ENCODE measurements at places on chromosomes 1 and 21.

GRCh38 chr1:155873860-155874259 lies 14.5 kb downstream of the SYT11 start:
- no peak for DNase-seq

DNA sequence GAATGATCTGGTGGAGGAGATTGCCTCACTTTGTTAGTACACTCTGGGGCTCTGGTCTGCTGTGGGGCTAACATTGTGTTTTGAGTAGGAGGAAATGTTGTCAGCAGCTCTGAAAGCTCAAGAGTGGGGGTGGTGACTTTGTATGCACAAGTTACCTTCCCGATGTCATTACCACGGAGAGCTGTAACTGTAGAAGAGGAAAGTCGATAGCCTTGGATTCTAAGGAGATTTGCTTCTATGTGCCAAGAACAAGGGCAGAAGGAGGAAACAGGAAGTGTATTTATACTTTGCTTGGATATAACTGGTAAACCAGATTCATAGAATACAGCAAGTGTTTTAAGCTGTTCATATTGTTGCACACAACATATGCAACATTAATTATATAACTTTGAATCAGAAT lies 196.1 kb downstream of the AMY1C start:
- no peak for DNase-seq

GRCh38 chr1:196546272-196547111 lies 61.7 kb downstream of the KCNT2 start:
- DNase-seq, result no peak

DNA sequence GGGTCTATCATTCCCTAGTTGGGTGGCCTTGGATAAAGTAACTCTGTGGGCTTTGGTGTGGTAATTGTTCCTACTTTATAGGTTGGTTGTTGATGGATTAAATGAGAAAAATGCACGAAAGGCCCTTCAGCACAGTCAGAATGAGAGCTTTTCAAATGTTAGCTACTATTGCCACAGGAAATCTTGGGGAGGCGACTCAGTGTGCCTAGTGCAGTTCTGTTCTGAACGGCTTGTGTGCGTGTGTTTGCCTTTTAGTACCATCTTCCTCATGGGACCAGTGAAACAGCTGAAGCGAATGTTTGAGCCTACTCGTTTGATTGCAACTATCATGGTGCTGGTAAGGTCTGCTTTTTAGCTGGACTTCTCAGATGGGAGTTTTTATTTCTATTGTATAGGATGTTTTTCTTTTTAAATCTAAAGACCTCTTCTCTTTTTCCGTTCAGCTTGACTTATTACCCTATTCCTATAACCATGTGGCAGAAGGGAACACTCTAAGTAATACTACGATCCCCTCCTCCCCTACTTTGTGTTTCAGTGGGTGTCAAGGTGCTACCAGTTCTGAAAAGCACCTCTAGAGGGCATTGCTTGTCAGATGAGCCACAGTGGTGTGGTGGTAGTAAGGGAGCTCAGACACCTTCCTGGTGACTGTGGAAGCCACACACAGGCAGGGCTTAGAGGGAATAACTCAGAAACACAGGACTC lies 9.2 kb downstream of the SFT2D2 start:
- no peak for DNase-seq

DNA sequence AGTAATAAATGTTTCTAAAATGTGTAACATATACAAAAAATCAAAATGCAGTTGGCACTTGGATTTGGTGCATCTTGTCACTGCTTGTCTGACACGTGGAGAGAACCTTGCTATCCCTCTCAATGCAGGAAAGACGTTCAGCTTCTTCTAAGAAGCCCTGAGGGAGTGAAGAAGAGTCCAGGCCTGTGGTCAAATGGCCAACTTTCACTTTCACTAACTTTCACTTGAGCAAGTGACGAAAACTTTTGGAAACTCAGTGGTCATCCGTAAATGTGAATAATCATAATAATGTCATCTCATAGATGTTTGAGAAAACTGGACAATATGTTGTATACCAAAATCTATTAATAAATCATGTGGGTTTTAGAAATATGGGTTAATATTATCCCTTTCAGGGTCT lies 61.9 kb downstream of the ERG start:
- DNase-seq, result no peak

GRCh38 chr1:19313636-19313959 lies 1.5 kb downstream of the SLC66A1 start:
- DNase-seq, result no peak

GRCh38 chr1:234755449-234755863 lies 145.5 kb upstream of the IRF2BP2 start:
- DNase-seq, result no peak

- DNase-seq, result no peak
These were observed 81.8 kb upstream of the C21orf91 start for GRCh38 chr21:17900990-17901385.

GRCh38 chr1:146049436-146049835 lies 27.9 kb upstream of the HJV start:
- no peak for DNase-seq

DNA sequence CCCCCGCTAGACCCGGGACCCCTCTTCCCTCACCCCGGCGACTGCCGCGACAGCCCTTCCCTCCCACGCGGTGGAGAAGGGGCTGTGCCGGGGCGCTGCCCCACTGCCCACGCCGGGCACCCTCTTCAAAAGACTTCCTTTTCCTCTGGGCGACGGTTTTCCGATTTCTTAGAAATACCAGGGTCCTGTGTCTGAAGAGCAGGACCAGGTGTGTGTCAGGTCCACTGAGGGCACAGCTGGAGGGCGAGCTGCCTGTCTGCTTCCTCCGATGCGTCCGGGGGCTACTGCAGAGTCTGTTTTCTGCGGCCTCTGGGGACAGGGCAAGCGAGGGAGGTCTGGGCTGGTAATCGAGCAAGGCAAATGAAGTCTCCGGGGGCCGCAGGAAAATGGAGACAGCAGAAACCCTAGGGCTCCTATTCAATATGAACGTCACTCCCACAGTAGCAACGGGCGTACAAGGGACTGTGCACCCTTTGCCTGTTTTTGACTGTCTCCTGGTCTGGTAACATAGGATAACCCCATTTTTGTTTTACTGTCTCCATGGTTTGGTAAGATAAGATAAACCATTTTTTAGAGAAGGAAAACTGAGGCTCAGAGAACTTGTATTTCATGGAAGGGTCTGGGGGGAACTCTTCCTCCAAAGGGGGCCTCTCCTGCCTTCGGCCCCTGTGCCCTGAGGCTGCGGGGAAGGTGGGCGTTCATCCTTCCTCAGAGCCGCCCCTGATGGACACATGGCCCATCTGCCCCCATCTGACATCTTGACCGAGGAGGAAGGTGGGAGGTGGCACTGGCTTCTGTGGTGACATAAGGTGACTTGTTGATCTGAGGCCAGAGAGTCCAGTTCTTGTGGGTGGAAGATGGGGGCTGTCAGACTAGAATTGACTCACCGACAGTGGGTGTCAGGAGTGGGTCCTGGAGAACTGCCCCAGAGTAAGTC lies 970 bp downstream of the TNFRSF1B start:
- no peak for DNase-seq

DNA sequence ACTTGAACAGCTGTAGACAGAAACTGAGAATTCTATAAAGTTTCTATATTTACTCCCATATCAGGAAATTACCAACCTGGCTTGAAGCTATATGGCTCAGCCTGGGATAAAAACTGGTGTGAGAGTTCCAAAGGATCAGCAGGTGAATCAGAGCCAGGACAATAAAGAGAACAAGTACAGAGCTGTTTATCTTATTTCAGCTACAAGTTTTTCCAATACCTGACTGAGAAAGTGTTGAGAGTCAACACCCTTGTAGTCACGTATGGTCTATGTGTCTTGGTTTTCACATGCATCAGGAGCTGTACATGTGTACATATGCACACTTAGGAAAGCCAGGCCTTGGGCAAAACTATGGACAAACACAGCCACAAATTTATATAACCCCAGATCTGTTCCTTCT lies 40.7 kb upstream of the CXADR start:
- no peak for DNase-seq

DNA sequence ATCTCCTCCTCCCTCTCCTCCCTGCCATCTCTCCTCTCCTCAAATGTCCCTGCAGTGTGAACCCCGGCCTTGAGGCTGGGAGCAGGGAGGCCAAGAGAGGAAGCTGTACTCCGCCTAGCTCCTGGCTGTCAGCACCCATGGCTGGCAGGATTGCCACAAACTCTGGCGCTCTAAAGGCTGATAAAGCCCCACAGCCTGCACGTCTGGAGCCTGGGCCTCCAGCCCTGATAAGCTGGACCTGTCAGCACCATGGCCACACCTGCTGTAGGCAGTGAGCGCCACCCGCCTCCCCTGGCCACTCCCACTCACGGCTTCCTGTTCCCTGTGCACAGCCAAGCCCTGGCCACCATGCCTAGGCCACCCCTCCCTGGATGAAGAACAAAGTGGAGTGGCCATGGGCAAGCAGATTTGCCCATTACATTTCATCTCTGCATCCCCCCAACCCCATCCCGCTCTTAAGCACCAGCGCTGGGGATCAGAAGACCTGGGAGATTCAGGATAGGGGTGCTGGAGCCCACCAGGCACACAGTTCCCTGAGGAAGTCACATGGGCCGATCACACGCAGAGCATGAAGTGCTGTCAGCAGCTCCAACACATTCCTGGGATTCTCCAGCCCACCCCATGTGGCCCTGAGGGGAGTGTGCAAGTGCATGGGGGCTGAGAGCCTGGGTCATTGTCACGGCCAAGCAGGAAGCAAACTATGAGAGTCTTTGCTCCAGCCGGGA lies 24.2 kb upstream of the NPPB start:
- no peak for DNase-seq

GRCh38 chr1:89201106-89201794 lies 2.5 kb upstream of the GBP4 start:
- DNase-seq, result no peak

DNA sequence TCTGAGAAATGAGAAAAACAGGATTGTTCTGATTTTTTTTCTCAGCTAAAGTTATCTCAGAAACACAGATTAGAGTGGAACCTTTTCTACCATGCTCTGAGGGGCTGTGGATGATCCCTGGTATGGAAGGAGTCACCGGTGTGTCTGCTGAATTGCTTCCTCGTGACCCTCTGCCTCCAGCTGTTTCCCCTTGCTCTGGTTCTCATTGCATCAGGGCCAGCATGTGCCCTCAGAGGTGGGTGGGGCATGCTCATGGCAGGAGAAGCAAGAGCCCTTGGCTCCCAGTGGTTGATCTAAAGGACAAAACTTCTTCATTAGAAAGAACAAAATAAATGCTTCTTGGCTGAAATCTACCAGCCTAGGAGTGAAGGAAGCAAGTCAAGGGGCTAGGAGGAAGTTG lies 183.2 kb upstream of the HMCN1 start:
- DNase-seq, result no peak

DNA sequence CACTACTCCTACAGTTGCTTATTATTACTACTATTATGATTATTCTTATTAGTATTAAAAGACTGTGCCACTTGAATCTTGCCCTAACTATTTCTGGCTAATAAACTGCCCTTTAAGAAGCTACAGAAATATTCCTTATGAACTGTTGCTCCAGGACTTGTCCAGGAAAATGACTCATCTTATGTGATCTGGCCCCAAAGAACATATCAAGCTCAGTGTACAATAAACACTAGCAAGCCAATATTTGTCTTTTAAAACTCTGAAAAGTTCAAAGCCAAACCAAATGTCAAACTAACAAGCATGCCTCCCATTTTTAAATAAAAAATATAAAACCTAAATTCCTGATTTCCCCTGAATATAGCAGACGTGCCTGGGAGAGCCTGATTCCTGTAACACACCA lies 88.7 kb upstream of the SIM2 start:
- DNase-seq, result no peak

DNA sequence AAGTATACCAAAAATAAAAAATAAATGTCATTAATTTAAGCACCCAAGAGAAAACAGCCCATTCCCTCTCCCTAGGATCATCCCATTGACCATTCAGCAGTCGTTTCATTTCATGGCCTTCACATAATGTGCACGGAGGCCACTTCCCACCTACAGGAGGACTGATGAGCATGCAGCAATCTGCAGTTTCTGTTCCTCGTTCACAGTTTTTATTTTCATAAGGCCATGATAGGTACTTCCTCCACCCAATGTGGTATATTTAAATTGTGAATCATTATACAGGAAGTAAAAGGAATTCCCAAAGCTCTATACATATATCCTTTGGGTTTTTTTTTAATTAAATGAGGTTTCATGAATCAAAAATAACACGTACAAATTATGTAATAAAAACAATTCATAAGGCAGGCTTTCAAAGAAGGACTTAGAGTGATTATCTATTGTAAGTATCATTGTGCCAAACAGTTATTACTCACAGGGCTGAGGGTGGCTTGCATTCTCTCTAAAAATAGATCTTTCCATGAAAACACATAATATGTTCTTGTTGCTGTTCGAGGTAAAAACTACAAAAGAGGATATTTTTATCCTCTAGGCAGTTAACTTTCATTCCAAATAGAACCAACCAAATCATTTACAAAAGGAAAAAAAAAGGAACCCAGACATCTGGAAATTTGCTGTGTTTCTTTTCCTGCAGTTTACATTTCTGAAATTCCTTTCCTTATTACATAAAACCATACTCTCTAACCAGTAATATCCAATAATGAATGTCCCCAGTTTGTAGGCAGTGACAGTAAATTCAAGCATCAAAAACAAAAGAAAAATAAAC lies 27.5 kb upstream of the SLC44A3 start:
- DNase-seq, result no peak

- no peak for DNase-seq
These were observed 1.7 kb downstream of the RLF start for GRCh38 chr1:40162753-40163441.

- no peak for DNase-seq
These were observed 1806.8 kb downstream of the BRINP3 start for GRCh38 chr1:188670837-188671236.

DNA sequence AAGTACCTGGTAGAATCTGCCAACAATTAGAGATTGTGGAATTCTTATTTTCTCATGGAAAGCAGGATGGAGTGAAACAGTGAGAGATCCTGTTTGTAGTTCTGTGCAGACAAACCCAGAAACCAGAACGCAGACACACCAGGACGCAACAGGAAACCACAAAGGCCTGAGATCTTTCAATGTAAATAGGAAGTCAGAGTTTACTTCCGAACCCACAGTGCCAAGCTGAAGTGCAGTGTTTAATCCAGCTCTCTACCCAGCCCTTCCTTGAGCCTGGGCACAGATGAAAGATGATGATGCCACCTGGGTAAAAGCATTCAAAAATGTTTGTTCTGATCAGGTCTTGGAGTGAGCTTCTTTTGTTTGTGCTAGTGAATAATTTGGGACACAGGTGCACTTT lies 244.2 kb upstream of the HOOK1 start:
- DNase-seq, result no peak
